ENCODE measurements at places on chromosomes 1 and 21.

DNA sequence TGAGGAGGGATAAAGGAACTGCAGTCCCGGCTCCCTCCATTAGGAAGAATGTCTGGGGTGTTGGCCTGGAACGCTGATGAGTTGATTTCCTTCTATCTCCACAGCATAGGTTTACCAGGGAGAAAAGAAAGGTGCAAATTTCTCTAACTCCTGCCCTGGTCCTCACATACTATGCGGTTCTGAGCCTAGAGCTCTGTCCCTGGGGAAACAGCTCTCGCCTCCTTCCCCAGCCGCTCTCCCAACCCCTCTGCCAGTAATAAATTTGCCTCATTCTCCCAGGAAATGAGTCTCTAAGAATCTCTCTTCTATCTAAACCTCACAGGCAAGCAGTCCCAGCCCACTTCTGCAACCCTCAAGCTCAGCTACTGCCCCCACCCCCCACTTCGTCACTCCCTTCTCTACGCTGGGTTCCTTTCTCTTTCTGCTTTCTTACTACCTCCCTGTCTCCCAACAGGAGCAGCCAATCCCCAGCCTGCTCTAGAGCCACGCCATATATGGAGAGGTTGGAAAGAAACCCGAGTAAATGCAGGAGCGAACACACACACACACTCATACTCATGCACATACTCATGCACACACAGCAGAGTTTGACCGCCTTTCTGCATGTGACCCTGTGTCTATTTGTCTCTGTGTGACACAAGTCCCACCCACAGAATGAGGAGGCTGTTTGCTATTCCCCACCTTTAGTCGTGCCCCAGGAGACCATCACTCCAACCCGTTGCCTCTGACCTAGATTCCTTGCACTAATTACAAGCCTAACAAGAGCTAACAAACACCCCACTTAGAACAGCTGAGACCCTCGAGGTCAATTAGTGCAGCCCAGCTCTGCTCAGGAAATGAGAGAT lies 13.4 kb downstream of the PLEKHO1 start:
- peak; percentile 96 for DNase-seq

DNA sequence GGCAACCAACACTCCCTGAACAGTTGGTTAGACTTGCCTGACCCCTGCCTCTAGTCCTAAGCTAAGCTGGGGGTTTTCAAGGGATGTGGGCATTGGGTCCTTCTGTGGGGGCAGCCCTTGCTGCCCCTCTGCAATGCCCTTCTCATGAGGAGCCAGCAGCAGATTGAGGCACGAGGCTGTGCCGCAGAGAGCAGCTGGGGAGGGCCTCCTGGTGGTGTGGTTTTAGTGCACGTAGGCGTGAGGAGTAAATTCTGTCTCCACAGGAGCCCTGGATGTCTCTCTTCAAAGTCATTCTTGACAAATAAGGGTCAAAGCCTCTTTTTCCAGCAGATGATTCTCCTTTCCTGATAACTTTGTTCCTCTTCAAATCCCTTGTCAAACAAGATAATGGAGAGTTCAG lies 31.8 kb upstream of the KLHDC7A start:
- no peak for DNase-seq

DNA sequence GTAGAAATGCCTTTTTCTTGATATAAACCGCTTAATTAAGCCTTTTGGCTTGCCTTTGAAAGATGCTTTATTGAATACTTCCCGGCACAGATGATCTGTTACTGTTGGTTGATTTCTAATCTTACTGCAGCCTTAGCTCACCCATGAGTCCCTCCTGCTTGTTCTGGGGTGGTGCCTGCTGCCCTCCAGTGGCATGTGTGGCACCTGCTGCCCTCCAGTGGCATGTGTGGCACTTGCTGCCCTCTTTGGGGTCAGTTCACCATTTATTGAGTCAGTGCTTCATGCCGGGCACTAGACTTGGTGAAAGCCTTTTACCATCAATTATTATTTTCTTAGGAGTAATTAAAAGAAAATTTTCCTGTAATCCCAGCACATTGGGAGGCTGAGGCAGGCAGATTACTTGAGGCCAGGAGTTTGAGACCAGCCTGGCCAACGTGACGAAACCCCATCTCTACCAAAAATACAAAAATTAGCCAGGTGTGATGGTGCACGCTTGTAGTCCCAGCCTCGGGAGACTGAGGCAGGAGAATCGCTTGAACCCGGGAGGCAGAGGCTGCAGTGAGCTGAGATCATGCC lies 54.3 kb downstream of the ADARB1 start:
- DNase-seq, result peak; percentile 11

DNA sequence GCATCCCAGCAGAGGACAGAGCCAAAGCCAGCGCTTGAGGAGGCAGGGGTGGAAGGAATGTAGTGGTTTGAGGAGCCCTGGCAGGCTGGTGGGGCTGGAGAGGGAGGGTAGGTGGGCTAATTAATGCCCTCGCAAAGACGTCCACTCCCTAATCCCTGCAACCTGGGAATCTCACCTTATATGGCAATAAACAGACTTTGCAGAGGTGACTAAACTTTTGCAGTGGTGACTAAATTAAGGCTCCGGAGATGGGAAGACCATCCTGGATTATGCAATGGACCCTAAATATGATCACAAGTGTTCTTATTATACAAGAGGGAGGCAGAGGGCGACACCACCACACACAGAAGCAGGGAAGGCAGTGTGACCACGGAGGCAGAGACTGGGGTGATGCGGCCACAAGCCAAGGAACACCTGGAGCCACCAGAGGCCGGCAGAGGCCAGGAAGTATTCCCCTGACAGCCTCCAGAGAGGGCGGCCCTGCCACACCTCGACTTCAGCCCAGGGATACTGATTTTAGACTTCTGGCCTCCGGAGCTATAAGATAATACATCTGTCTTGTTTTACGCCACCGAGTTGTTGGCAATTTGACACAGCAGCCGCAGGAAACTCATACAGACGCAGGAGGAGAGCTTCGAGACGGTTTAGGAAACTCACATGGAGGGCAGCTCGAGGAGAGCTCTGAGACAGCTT lies 23.1 kb upstream of the NPPB start:
- no peak for DNase-seq

GRCh38 chr1:26833432-26834405 lies 7.2 kb downstream of the ZDHHC18 start:
- no peak for DNase-seq

DNA sequence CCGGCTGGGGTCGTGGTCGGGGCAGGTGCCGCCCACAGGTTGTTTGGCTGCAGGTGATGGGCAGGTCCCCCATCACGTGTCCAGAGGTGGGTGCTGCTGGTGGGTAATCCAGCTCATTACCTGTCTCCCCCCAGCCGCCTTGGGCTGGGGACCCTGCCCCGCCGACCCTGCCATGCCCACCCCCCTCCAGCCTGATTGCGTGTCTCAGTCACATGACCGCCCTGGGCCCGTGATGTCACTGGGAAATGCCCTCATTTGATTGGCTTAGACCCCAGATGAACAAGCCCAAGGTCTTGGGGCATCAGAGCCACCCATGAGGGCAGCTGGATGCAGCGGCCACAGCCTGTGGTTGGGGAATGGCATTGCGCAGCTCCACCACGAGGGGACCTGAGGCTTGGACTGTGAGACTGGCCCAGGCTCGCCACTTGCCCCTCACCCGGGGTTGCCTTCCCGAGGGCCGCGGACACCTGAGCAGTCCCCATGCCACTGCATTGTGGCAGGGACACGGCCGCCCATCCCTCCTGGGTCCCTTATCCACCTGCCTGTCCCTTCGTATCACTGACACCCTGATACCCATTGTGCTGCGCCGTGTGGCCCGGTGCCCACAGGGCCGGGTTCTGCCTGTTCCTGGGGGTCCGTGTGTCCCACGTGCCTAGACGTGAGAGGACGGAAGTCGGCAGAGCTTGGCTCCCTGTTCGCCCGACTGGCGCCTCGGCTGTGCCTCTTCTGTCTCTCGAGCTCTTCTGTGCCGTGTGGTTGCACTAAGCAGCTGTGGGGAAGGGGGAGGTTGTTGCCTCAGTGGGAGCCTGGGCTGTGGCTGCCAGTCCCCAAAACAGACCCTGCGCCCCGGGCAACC lies 68.0 kb downstream of the FAAP20 start:
- DNase-seq, result no peak

- DNase-seq, result no peak
Observed at GRCh38 chr1:156551066-156551643, 21.2 kb downstream of the IQGAP3 start.

GRCh38 chr21:44461005-44461404 lies 5.7 kb downstream of the LRRC3 start:
- DNase-seq, result no peak

- no peak for DNase-seq
Observed at GRCh38 chr1:24704411-24705259, 40.6 kb upstream of the CLIC4 start.

- no peak for DNase-seq
Observed at GRCh38 chr1:6996371-6996770, 211.1 kb downstream of the CAMTA1 start.

DNA sequence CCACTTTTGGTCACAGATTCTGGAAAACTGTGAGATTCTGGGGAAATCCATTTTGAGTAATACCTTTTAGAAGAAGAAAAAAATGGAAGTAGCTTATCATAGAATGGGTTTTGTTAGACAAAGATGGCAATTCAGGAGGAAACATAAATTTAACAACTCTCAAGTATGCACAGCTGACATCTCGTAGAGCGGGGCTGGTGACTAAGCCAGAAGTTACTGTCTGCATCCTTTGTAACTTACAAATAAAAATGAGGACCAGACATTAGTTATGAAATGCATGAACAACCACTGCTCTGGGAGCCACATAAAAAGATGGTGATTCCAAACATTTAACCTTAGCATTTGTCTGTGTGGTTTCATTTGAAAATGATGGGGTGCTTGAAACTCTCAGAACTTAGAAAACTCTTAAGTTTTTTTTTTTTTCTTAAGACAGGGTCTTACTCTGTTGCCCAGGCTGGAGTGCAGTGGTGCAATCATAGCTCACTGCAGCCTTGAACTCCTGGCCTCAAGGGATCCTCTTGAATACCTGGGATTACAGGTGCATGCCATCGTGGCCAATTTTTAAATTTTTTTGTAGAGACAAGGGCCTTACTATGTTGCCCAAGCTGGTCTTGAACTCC lies 49.2 kb upstream of the ATP5PO start:
- no peak for DNase-seq

DNA sequence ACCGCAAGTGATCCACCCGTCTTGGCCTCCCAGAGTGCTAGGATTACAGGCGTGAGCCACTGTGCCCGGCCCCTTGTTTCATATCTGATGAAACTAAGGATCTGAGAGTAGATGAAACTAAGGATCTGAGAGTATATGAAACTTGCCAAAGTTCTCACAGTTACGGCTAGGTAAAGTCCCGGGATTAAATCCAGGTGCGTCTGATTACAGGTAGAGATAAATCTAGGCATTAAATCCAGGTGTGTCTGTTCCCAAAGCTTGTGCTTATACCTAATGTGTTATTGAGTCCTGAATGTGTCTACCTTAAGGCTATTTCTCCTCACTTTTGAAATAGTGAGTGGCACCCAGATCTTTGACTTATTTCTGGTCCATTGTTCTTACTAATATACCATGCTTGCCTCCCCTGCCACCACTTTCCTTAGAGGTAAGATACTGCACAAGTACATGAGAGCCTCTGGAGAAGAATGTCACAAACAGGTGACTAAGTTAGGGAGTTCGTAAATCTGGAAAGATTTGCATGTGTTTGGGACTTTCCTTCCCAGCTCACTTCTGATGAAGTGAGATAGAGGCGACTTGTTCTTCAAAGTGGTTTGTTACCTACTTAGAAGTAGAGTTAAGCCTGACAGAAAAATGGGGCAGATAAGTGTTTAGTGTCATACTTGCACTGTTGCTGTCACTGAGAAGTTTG lies 66.5 kb downstream of the AK4 start:
- DNase-seq, result no peak

- DNase-seq, result no peak
Observed at GRCh38 chr1:212827831-212828278, 19.6 kb downstream of the SPATA45 start.

DNA sequence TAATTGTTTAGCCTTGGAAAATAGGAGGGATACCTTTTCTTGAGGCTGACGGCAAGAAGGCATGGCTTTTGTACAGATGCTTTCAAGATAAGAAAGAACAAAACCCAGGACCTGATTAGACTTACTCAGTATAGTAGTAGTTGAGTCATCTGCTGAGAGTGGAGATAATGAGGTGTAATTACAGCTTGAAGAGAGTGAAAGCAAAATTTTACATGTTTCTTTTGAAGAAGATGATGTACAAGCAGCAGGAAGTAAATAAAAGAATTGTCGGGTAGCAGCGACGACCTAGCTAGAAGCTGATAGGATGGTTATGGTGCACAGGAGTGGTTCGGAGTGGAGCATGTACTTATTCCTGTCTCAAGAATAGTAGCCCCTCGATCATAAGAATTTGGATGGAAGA lies 6.6 kb downstream of the ANGPTL1 start:
- DNase-seq, result no peak

DNA sequence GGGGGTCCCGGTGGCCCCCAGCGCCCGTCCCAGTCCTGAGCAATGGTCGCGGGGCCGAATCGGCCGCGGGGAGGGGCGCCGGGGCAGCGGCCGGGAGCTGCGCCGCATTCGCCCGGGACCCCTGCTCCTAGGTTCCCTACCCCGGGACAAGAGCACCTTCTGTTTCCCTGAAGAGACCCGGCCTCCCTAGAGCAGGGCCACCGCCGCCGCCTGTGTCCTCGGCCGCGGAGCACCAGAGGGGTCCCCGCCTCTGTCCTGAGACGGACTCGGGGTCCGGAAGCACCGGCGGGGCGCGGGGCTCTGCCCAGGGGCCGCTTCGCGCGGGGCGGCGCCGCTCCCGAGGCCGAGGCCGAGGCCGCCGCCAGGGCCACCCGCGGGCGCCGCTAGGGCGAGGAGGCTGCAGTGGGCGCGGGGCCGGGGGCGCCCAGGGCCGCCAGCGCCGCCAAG lies 157.9 kb downstream of the CASZ1 start:
- DNase-seq, result no peak

- DNase-seq, result no peak
Observed at GRCh38 chr1:91765293-91765692, 120.7 kb downstream of the TGFBR3 start.

DNA sequence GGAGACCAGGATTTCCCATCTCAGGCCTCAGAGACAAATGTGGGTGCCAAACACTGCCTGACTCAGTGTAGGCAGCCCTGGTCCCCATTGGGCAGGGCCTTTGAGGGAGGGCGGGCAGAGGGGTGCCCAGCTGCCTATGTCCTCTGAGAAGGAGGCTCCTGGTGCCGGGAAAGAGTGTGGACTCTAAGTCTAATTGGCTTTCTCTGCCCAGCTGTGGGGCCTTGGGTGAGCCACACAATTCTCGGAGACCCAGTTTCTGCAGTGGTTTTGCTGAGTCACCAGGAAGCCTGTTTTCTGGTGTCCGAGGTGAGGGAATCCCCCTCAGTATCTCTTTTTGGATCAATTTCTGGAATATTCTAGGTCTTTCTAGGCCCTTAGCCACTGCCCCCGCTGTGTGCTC lies 35.3 kb upstream of the ACTL8 start:
- no peak for DNase-seq

GRCh38 chr1:91821126-91821868 lies 64.7 kb downstream of the TGFBR3 start:
- no peak for DNase-seq

GRCh38 chr1:246219508-246220030 lies 287.5 kb downstream of the SMYD3 start:
- peak; percentile 27 for DNase-seq

- DNase-seq, result no peak
Observed at GRCh38 chr21:41397471-41397891, 28.6 kb upstream of the MX1 start.
